Stimulated activated CD4-positive, alpha-beta T cell treated with anti-CD3 and anti-CD28 coated beads, Interleukin-12 subunit alpha, Interleukin-12 subunit beta, amount 100 ng/mL, for 4 hours (primary cell): ENCODE measurements at places on chromosomes 4 and X.

DNA sequence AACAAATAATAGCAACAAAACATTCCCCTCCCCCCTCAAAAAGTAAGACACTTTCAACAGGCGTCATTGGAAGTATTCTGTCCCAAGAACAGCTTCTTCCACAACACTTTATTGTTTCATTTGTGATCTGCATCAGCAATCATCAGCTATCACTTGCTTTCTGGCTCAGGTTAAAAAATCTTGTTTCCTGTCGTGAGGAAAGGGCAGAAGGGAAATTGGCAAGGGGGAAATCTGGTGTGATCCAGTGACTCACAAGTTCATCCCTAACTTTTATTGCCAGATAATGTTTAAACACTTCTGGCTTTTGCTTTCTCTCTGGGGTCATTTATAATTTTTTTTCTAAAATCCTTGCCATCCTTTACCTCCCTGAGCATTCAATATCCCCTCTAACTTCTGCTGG lies 247.4 kb upstream of the GIMD1 start:
- DNase-seq, result no peak

DNA sequence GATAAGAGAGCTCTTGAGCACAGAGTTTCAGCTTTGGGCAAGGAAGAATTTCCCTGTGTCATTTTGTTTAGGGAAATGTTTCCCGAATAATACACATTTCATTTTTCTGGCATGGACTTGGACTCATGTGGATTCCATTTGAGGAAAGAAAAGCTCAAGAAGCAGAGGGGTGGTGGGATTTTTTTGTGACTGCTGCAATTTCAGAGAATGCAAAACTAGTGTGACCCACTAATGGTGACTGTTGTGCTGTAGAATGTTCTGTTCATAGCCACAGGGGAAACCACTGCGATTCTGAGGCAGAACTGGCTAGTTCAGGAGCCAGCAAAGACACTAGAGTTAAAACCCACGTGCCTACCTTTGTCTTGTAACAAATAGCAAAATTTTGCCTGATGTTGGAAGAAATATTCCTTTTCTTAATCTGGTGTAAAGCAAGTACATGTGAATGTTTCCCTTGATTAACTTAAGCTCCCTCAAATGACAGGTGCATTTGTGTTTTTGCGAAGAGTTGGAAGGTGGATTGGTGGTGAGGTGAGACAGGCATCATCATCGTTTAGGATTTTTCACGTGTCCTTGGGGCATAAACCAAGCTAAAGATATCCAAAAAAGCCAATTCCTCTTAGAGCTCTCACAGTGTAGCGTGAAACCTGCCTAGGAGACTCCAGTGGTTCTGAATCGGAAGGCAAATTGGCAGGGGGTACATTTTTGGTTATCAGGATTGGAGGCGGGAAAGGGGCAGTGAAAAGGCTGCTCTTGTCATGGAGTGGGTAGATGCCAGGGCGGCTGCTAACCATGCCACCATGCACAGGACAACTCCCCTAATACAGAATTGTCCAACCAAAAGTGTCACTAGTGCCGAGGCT lies 38.0 kb upstream of the FAM9C start:
- DNase-seq, result no peak

GRCh38 chrX:133215747-133216146 lies 2.4 kb downstream of the TFDP3 start:
- DNase-seq, result no peak

DNA sequence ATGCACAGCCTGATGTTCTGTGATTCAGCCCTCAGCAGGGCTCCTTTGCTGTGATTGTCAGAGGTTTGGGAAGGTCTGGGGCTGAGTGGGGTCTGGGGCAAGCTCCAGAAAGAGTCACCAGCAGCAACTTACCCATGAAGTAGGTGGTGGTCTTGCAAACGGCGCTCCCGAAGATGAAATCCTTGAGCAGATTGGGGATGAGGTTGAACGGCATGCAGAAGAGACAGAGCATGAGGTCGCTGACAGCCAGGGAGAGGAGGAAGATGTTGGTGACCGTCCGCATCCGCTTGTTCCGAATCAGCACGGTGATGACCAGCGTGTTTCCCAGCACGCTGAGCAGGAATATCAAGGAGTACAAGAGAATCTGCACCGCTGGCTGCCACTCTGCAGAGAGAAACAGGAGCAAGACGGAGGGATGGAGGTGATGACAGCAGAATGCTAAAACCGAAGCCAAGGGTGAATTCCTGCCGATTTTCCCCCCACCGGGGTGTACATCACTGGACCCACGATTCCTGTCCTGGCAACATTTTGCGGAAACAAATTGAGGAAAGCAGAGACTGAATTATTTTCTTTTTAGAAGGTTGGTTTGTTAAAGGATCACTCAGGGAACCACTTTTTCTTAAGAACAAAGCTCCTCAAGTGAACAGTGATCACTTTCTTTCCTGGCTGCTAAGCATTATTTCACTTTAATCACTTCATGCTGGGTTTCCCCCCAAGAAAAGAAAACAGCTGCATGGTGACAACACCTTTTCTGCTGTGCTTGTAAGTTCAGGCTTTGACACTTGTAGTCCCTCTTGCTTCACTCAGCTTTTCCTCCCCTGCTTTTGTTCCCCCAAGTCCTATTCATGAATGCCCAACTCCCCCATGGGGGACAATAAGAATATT lies 941 bp downstream of the CCKAR start:
- no peak for DNase-seq

GRCh38 chr4:243426-243825 lies 61.8 kb downstream of the ZNF732 start:
- no peak for DNase-seq

- DNase-seq, result no peak
Observed at GRCh38 chr4:125323654-125324053, 8.9 kb downstream of the FAT4 start.

DNA sequence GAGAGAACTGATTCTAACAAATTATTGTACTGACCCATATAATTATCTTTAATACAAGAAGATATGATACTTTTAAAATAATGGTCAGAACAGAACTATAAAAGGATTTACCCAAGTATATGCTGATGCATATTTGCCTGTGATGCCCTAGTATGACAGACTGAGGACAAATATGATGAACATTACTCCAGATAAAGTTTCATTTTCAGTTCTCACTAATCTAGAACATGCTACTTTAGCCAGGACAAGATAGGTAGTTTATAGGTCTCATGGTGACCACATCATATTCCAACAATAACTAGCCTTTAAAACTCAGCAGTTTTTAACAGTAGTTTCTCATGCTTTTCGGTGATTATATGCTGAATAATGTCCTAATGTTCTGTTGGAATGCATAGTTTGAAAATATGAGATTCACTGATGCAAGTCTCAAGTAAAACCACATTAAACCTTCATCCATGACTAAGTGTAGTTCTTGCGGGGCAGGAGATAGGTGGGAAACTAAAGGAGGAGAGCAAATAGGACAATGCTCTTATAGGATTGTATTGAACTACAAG lies 295.2 kb upstream of the AGA start:
- no peak for DNase-seq
